Immature natural killer cell (primary cell): ENCODE measurements at places on chromosomes 13 and 19. TPM values are rescaled to one million over a fixed set of nuclear protein-coding genes. Genes with fewer than 3 reads are reported as not detected.

KRTDAP gene
- not detected for polyA plus RNA-seq

GIPC3 gene
- polyA plus RNA-seq, result 0.95 TPM

ADGRE2 gene
- 0.32 TPM for polyA plus RNA-seq

IGSF23 gene
- not detected for polyA plus RNA-seq

ZNF888 gene
- 1.9 TPM for polyA plus RNA-seq

FFAR3 gene
- polyA plus RNA-seq, result not detected

ZNF540 gene
- polyA plus RNA-seq, result 2.7 TPM

ZNF529 gene
- 4.1 TPM for polyA plus RNA-seq

RGL3 gene
- polyA plus RNA-seq, result not detected

ZNF223 gene
- 2.3 TPM for polyA plus RNA-seq

ZNF98 gene
- polyA plus RNA-seq, result 0.10 TPM
